ENCODE measurements at places on chromosomes 13 and 19. TPM values are rescaled to one million over a fixed set of nuclear protein-coding genes. Genes with fewer than 3 reads are reported as not detected.

CGB1 gene
- not detected for total RNA-seq

ZNF528 gene
- total RNA-seq: 28.2 TPM

CCDC169 gene
- 1.1 TPM for total RNA-seq

TNFSF9 gene
- 0.33 TPM for total RNA-seq

ZNF723 gene
- total RNA-seq: not detected

GRK1 gene
- not detected for total RNA-seq

- no peaks in the 10 kb centered on the region for H3K4me1 ChIP-seq
- H3K27me3 ChIP-seq: no peaks in the 10 kb centered on the region
- no peak overlapping the region for H3K4me3 ChIP-seq
Measured at GRCh38 chr19:6677495-6677882, 7.5 kb upstream of the TNFSF14 start.

- no peaks in the 10 kb centered on the region for H3K27me3 ChIP-seq
- no peaks in the 10 kb centered on the region for H3K36me3 ChIP-seq
- no peak overlapping the region for H3K27ac ChIP-seq
- no peak overlapping the region for H3K4me3 ChIP-seq
- no peaks in the 10 kb centered on the region for H3K4me1 ChIP-seq
- no peak for DNase-seq
Measured at GRCh38 chr19:15022752-15023151, 26.5 kb upstream of the CASP14 start.

GRCh38 chr13:62035981-62036380 is 620.3 kb upstream of the PCDH20 start:
- no peak for DNase-seq
- H3K27me3 ChIP-seq: no peaks in the 10 kb centered on the region
- no peak overlapping the region for H3K4me3 ChIP-seq
- H3K27ac ChIP-seq: no peak overlapping the region
- no peaks in the 10 kb centered on the region for H3K36me3 ChIP-seq

GRCh38 chr13:32036757-32037156 is 5.2 kb downstream of the FRY start:
- no peaks in the 10 kb centered on the region for H3K36me3 ChIP-seq
- H3K27me3 ChIP-seq: no peaks in the 10 kb centered on the region
- H3K4me1 ChIP-seq: no peaks in the 10 kb centered on the region
- no peak overlapping the region for H3K4me3 ChIP-seq
- peak overlapping the region; percentile 2 for H3K27ac ChIP-seq
- DNase-seq: no peak

GRCh38 chr19:45413497-45413896 is 7.1 kb downstream of the POLR1G start:
- H3K36me3 ChIP-seq: no peaks in the 10 kb centered on the region
- H3K27ac ChIP-seq: no peak overlapping the region
- H3K4me1 ChIP-seq: no peaks in the 10 kb centered on the region
- DNase-seq: no peak

- H3K4me1 ChIP-seq: no peaks in the 10 kb centered on the region
- no peaks in the 10 kb centered on the region for H3K27me3 ChIP-seq
- no peaks in the 10 kb centered on the region for H3K36me3 ChIP-seq
Measured at GRCh38 chr19:15587663-15588062, 27.4 kb upstream of the CYP4F8 start.

- no peaks in the 10 kb centered on the region for H3K27me3 ChIP-seq
- H3K36me3 ChIP-seq: no peaks in the 10 kb centered on the region
- DNase-seq: no peak
- H3K4me1 ChIP-seq: no peaks in the 10 kb centered on the region
- no peak overlapping the region for H3K4me3 ChIP-seq
Measured at GRCh38 chr13:80363890-80364503, 23.1 kb upstream of the SPRY2 start.

DNA sequence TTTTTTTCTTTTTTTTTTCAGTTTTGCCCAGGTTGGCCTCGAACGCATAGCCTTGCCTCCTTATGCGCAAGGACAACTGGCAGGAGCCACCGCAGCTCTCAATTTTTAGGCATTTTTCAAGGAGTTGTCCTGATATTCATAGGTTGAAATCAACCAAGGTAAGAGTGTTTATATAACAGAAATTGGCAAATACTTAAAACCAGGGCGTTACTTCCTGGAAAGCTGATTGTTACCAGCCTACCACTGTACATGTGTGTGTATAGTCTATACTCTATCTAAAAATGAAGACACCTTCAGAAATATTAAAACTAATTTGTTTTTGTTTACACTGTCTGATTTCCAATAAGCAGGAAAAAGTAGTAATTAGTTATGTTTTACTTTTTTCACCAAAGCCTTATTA is 39.2 kb downstream of the GPC6 start:
- H3K4me1 ChIP-seq: no peaks in the 10 kb centered on the region
- no peak for DNase-seq
- H3K36me3 ChIP-seq: no peaks in the 10 kb centered on the region
- H3K27me3 ChIP-seq: no peaks in the 10 kb centered on the region

- peak overlapping the region; percentile 35 for H3K4me3 ChIP-seq
- DNase-seq: no peak
- H3K27me3 ChIP-seq: peaks cover 61% of the 10 kb centered on the region
- H3K27ac ChIP-seq: no peak overlapping the region
Measured at GRCh38 chr19:10295305-10295846, 5.6 kb downstream of the ICAM5 start.
